ENCODE measurements at places on chromosomes 4 and X. TPM values are rescaled to one million over a fixed set of nuclear protein-coding genes. Genes with fewer than 3 reads are reported as not detected.
A peak's percentile ranks its signal among the peaks of the same experiment; 100 is the strongest.

HCFC1 gene
- total RNA-seq = 25.4 TPM

- DNase-seq = no peak
Measured at GRCh38 chrX:70826715-70827114, 81.8 kb downstream of the TEX11 start.

DNA sequence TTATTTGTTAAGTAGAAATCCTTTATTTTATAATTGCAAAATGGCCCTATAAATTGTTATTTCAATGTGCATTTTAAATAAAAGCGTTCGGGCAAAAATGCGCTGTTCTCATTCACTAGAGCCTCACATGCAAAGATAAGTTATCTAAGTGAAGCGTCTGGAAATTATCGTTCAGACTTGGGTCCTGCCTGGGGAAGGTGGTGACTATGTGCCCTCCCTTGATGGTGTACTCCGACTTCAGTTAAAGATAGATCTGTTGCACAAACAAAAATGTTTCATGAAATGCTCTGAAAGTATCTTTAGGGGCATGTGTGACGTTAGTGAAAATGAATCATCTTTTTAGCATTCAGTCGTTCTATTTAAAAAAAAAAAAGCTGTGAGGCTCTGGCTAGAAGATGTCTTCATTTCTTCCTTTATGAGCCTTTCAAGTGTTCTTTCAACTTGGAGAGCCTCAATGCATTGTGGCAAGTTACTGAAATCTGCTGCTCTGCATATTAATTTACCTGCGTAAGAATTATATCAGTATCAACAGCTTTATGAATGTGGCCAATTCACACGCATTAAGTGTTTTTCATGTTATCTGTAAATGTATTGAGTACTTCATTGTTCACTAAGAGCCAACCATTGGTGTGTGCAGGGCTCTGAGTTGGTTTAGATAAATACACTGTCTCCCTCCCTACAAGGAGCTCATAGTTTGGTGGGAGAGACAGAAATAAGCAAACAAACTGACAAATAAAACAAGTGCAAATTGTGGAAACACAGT, 83.0 kb downstream of the AFF1 start:
- no peak for DNase-seq

GRCh38 chr4:2353222-2354107, 65.0 kb downstream of the ZFYVE28 start:
- DNase-seq = peak; percentile 59

GRCh38 chr4:1805493-1806222, 12.6 kb downstream of the FGFR3 start:
- DNase-seq = no peak

- no peak for DNase-seq
Measured at GRCh38 chr4:102612824-102613366, 111.7 kb downstream of the NFKB1 start.

GRCh38 chr4:7275067-7275466, 82.7 kb downstream of the SORCS2 start:
- no peak for DNase-seq

DNA sequence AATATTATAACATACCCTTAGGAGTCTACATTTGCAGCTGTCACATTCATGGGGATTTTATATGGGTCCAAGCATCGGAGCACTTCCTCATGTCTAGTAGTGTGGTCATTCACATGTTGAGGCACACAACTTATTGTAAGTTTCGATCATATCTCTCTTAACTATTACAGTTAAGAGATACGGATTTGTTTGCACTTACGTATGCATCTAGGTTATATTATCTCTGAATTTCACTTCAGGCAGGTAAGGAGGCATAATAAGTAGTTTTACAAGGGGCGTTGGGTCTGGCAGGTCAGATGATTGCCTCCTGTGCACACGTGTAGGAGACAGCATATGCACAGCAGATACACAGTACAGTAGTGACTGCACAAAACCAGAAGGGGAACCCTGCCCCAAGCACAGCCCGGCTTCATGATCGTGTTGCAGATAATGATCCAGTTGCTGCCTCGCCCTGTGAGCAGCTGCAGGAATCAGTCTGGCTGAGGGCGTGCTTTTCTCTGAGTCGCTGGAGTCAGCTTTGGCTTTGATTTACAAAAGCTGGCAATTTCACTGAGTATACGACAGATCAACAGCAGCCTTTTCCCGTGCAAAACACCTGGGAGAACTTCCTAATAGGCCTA, 302.9 kb upstream of the GATB start:
- no peak for DNase-seq

DNA sequence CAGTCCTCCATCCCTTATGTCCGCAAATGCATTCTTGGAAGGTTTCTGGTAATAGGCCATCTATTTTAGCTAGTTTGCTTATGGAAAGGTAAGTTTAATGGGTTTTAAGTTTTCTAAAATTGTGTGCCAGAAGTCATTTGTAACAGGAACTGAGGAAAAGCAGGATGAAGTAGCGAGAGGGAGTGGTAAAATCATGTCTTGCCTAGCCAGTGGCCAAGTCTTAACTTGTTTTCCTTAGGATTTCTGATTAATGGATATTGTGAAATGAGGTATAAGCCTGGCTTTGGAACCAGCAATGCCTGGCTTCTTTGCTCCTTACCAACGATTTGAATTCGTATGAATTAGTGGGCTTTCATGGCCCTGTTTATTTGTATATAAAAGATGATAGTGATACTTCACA, 7.3 kb downstream of the SEC24B start:
- no peak for DNase-seq

DNA sequence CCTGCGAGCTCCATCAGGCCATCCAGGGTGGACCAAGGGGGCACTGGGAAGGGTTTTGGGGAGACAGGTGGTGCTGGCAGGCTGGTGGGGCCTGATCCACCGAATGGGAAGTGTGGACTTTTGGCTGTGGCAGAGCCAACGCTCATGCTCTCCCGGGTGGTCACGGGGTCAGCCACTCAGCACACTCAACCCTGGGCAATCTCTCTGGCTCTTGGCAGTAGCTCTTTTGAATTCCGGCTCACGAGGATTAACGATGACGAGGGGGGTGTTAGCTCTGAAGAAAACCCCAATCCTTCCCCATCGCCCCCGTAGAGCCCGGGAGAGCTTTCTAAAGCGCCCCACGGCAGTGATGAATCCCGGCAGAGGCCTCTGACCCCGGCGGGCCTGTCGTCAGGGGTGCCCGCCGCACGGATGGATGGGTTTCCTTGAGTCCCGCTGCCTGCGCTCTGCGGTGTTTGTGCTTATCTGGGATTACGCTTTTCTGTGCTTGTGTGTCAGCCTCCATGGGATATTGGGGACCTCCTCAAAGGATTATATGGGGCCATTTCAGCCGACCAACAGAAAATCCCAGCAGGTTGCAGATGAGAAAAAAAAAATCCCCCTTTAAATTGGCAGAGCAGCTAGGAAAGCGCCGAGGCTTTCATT, 156.8 kb upstream of the PSAPL1 start:
- no peak for DNase-seq

DNA sequence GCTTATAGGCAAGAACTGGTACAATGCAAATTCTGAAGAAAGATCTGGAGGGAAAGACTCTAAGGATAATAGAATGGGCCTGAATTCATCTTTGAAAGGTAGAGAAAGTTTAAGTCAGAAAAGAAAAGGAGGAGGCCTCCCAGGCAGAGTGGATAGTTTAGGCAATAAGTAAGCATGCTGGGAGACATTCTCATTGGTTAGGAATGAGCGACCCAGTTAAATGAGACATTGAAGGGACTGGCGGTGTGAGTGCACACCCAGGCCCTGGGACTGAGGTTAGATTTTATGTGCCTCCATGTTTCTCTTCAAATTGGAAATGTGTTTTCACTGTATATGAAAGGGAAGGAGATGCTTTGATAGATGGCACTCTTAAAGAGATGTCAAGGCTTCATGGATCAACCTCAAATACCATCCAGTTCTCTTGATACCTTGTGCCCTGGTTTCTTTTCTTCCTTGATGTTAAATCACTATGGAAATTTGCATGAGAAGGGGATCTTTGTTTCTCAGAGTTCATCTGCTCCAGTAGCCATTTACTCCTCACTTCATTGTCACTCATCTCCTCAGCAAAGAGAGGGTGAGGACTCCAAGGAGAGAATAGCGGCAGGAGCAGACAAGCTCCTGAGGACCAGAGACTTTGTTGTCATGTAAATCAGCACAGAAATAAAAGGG, 584.2 kb upstream of the INTU start:
- no peak for DNase-seq

DNA sequence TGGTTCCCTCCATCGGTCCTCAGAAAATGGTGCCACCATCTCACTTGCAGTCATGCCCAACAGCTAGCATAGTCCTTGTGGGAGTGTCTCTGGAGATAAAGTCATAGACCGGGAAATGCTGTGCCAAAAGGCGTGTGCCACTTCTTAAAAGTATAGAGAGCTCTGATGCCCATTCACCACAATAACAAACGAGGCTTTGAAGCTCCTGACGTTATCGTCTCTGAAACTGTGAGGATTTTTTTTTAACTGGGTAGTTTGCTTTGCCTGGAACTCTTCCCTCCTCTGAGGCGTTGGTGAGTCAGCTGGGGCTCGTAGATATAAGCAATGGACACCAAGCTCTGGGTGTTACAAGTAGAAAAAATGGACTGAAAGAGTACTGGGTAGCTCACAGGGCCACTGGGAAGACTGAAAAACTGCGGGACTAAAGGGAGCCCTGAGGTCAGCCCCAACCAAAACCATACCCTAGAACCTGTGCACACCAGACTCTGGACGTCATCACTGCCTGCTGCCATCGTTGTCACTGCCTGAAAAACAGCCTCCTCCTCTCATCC, 89.4 kb upstream of the TRIM2 start:
- no peak for DNase-seq

DNA sequence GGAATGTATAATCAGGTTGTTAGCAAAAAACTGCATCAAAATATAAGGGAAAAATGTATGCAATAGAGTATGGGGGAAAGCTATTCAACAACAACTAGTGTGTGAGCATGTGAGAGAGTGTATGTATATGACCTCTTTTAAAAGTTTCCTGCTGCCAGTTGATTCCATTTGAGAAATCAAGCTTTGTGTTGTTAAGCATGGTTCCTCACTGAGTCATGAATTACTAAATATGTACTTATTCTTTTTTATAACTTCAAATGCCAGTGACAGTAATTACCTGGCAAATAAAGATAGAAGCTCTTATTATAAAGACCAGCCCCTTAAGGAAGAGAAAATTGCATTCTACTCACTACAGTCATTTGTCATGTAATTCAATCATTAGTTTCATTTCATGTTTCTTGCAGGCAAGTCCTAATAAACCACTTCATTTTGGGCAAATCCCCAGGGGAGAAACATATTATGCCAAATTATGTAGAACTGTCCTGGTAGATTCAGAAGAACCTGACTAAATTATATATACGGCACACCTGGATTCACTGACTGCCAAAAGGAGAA, 19.2 kb downstream of the RASGEF1B start:
- DNase-seq = no peak

- no peak for DNase-seq
Measured at GRCh38 chr4:125551466-125551865, 236.7 kb downstream of the FAT4 start.

GRCh38 chr4:176054942-176055341, 10.7 kb upstream of the WDR17 start:
- no peak for DNase-seq

NMU gene
- not detected for total RNA-seq

PAGE1 gene
- not detected for total RNA-seq

HHIP gene
- total RNA-seq = not detected

SATL1 gene
- total RNA-seq = not detected

GSX2 gene
- not detected for total RNA-seq

DNA sequence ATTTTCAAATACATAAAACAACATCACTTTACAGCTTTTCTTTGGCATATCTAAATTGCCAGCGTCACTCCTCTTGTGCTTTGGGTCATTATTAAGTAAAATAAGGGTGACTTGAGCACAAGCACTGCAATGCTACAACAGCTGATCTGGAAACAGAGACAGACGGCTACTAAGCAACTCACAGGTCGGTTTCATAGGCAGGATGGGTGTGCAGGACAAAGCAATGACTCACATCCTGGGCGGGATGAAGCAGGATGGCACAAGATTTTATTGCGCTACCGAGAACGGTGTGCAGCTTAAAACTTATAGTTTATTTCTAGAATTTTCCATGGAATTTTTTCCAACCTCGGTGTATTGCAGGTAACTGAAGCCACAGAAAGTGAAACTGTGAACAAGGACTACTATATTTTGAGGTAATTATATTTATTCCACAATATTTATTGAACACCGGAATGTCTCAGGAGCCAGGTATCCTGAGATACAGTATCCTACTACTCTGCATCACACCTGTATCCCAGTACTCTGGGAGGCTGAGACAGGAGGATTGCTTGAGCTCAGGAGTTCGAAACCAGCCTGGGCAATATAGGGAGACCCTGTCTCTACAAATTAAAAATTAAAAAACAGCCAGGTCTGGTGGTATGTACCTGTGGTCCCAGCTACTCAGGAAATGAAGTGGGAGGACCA, 215.5 kb downstream of the APBB2 start:
- no peak for DNase-seq

GRCh38 chrX:38117485-38117884, 103.2 kb downstream of the SRPX start:
- DNase-seq = no peak

- no peak for DNase-seq
Measured at GRCh38 chr4:184019076-184019475, 114.0 kb downstream of the STOX2 start.

GRCh38 chrX:49101629-49101984, 21.9 kb upstream of the WDR45 start:
- no peak for DNase-seq

KLHL5 gene
- 15.4 TPM for total RNA-seq

GRCh38 chrX:120575379-120576114, 14.8 kb upstream of the CUL4B start:
- no peak for DNase-seq

DNA sequence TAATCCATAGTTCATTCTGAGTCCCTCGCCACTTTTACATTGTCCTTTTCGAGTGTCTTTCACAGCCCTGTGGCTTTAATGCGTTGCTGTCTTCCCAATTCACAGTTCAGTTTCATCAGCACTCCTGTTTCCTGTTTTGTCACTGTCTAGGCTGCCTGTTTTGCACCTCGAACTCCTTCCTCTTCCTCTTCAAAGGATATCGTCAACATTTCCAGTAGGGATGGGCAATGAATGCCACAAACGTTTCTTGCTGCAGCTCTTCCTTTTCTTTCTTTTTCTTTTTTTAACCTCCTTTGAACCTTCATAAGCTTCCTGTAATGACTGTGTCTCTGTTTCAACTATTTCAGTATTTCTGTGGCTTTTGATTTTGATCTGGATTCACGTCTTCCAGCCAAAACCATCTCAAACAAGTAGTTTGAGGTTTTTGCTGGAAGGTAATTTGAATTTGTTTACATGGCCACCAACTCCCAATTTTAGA, 105.4 kb downstream of the ANXA3 start:
- DNase-seq = no peak

- DNase-seq = no peak
Measured at GRCh38 chr4:86496094-86497080, 97.7 kb upstream of the PTPN13 start.

GRCh38 chrX:39440799-39441284, 639.6 kb downstream of the MID1IP1 start:
- no peak for DNase-seq

DCAF12L2 gene
- 0.11 TPM for total RNA-seq

P2RY8 gene
- total RNA-seq = 1.9 TPM

GRCh38 chrX:9456250-9457074, 8.4 kb upstream of the TBL1X start:
- no peak for DNase-seq

PCDH10 gene
- total RNA-seq = 0.03 TPM

HSFX4 gene
- not detected for total RNA-seq
